ENCODE measurements at places on chromosomes 3 and 15.

GRCh38 chr3:80733522-80734176, 965.9 kb upstream of the ROBO1 start:
- no peak for DNase-seq

DNA sequence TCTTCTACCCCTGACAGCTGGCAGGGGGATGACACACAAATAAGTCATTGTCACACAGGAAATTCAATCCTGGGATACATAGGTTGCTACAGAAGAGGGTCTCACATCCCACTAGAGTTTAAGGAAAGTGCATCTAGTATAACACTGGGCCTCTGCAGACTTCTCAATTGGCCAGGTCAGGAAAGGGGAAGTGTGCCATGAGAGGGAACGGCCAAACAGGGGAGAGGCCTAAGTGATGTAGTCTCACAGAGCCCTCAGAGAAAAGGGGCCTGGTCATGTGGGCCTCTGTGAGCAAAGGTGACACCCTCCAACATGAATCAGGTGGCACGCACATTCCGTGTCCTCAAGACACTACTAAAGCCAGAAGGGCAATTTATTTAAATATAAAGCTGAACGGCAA, 11.2 kb downstream of the ZXDC start:
- no peak for DNase-seq

DNA sequence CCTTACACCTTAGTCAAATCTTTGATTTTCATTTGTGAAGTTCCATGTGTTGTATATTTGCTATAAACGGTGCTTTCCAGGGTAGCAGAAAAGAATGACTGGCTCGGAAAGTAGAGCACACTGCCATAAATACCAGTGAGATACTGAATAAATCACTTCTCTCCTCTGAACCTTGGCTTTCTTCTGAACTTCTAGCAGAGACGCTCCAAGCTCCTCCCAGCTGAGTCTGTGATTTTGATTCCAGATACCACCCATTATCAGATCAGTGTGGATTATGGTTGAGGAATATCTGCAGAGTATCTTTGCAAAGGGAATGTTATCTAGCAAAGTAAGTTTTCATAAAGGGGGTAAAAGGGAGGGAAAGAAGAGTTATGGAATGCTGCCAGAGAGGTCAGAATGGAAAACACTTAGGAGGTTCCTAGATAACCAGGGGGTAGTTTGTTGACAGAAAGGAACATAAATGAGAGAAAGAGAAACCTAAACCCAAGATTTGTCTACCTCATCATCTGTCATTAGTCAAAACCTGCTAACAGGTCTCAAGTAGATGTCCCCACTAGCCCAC, 98.5 kb upstream of the PSMD6 start:
- DNase-seq, result no peak

DNA sequence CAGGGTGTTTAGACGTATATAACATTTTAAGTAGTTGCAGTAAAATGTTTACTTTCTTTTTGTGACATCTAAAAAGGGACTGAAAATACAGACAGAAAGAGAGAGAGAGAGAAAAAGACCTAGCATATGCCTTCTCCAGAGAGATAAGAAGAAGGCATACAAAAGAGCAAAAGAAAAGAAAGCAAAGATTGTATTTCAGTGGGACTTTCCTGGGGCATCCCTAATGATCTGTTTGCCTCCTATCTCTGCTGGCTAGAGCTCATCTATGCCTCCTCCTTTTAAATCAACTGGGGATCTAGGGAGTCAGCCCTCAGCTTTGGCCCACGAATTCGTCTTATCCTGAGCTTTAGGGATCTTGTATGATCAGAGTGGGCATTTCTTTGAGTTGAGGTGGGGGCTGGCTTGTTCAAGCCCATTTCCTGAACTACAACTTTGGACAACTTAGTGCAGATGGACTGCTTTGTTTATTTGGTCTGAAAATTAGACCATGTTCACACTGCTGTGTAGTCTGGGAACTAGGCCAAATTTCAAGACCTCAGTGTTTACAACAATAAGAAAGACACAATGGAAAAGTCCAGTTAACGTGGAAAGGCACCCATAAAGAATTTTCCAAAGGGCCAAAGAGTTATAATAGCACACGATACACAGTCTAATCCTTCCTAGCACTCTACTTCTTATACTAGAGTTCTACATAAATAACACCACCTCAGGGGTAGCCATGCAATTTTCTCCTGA, 61.0 kb downstream of the ATP8B4 start:
- DNase-seq, result no peak

Data from NCI-H1417 treated with DMSO at 0.1 percent for 48 hours (cell line).